Pons (tissue), 1 donor: ENCODE measurements at places on chromosomes 11 and 22.

GRCh38 chr11:112769584-112769983 is 191.6 kb upstream of the NCAM1 start:
- DNase-seq, result no peak

DNA sequence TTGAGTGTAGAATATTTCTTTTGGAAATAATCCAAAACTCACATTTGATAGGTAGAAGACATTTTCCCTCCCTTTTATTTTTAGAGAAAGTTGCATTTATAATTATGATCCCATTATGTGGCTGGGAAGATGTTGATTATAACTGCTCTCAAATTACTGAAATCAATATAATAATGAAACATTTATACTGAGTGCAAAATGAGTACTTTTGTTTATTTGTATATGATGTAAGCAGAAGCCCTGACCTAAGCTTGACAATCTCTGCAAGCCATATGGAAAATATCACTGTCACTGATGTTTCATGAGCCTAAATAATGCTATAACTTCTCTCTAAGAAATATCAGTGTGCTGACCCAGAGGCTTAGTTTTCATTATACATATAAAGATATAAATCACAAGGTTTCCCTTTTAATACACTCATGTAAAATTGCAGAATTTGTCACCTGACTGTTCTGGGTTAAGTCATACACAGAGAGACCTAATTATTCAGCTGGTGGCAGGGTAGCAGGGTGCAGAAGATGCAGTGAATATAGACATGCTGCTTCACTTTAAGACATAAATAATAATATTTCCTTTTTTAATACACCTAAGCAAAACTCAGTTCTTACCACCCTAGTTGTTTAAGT is 99.2 kb downstream of the BBOX1 start:
- DNase-seq, result no peak

DNA sequence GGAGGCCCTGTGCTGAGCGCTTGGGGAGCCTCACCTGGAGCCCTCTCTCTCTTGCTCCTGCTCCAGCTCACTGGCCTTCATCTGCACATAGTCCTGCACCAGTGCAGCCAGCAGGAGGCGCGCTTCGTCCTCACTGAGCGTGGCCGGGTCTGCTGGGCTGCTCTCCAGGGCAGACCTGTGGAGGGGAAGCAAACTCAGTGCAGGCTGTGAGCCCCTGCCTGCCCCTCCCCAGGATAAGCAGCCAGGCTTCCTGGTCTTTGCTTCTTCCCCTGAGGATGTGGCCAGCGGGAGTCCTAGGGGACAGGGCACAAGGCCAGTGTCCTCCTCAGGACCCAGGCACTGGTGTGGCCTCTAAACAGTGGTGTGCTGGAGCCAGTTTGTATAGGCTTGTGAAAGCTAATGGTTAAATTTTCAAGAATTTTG is 2.2 kb downstream of the CALCA start:
- DNase-seq, result no peak

GRCh38 chr11:58525037-58525614 is 17.2 kb upstream of the OR5B21 start:
- DNase-seq, result peak; percentile 79

DNA sequence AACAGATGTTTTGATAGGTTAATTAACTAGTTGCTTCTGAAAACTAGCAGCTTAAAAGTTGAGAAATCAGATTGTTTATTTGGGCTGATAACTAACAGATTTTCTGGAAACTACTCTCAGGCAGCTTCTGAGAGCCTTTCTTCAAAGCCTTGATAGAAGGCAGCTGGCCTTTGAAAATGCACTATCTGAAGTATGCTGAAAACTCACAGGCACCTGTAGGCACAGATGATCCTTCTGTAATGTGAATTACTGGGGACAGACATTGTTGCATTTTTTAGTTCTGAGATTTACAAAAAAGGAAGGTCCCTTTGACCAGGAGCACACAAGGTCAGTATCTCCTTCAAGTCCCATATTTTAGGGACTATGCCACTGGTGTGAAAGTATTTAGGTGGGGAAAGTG is 460.8 kb upstream of the CNTN5 start:
- no peak for DNase-seq

DNA sequence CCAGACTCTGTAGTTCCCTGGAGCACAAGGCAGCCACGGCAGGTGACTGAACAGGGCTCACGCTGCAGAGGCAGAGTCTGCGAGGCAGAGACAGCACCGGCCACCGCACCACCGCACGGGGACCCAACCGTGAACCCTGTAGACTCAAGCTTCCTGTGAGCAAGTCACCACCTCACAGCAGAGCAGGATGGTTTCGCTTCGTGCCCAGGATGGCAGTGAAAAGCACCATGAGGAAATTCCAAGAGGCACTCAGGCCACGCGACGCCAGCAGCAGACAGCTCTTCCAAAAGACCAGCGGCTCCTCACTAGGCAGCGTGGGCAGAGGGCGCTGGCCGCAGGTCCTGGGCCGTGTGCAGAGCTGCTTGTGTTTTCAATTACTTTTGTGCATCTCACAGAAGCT is 24.5 kb downstream of the BRD1 start:
- DNase-seq, result no peak

- no peak for DNase-seq
Observed at GRCh38 chr11:72225411-72225951, 914 bp downstream of the INPPL1 start.

- DNase-seq, result peak; percentile 74
Observed at GRCh38 chr22:26273011-26273675, 103.9 kb downstream of the SEZ6L start.

DNA sequence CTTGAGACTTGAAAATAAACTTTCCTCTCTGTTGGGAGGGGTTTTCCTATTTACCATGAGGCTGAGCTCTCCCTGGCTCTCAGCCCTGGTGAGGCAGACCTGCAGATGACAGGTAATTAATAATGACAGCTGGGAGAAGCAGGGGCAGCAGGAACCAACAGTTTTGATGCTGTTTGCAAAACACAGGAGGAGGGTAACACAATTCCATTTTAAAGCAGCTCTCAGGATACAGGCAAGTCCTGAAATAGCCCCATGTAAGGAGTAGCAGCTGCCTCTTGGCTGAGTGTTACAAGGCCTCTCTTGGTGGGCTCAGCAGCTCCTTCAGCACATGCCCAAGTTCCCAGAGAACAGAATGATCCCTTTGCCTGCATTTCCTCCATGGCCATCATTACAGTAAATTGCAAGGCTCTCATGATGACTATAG is 13.3 kb downstream of the PARVA start:
- DNase-seq, result no peak

- DNase-seq, result peak; percentile 62
Observed at GRCh38 chr11:72441752-72442207, 7.4 kb upstream of the CLPB start.

- DNase-seq, result no peak
Observed at GRCh38 chr11:43547430-43547831, 133.1 kb upstream of the HSD17B12 start.

- peak; percentile 50 for DNase-seq
Observed at GRCh38 chr11:107928767-107929507, 689 bp downstream of the RAB39A start.

DNA sequence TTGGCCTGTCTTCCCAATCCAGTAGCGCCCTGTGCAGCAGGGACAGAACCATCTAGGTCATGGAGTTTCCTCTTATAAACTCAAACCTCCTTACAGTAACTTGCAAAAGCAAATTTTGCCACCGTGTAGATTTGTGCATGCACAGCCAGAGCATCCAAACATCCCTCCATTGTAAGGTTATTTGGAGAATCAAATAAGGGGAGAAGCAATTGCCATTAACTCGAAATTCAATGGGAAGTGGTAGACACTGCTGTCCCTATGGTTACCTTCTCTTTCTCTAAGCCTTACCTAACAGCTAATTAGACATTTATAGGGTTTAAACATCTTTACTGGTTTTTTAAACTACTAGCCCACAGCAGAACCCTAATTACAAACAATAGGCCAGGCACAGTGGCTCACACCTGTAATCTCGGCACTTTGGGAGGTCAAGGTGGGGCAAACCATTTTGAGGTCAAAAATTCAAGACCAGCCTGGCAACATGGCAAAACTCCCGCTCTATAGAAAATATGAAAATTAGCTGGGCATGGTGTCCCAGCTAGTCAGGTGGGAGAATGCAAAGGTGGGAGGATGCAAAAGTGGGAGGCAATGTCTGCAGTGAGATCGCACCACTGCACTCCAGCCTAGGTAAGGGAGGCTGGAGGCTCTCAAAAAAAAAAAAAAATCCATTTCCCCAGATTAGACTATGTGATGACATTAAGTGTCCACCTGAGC is 6.6 kb downstream of the HSPA8 start:
- DNase-seq, result no peak

DNA sequence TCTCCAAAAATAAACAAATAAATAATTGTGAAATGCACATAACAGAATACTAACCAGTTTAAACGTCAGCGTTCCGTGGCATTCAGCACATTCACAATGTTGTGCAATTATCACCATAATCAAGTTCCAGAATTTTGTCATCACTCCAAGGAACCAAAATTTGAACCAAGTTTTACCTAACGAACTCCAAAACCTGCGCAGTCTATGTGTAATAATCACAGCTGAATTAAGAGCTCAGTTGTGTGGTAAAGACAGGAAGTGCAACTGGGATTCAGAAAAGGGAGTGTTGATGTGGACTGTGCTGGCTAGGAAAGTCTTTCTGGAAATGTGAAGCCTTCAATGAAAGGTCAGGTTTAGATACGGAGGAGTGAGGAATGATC is 5.4 kb upstream of the MCAM start:
- no peak for DNase-seq

- DNase-seq, result no peak
Observed at GRCh38 chr22:38907767-38908166, 35.8 kb upstream of the CBX6 start.

GRCh38 chr11:82732734-82733443 is 775 bp downstream of the FAM181B start:
- DNase-seq, result no peak

GRCh38 chr22:19174106-19175025 is 4.2 kb downstream of the SLC25A1 start:
- DNase-seq, result no peak

DNA sequence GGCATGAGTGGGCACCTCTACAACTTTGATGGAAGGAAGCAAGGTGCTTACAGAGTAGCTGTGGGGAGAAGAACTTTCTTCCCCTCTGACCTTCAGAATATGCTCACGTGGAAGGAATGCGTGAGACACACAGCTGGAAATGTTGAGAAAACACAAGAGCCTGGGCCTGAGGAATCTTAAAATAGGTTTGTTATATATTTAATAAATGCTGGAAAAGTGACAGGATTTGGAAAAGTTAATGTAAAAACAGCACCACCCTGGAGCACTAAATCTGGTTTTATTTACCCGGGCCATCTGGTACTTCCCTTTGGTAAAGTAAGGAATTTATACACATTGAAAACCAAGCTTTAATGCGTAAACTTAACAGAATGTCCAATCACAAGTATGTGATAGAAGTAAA is 14.0 kb upstream of the AMPD3 start:
- no peak for DNase-seq

GRCh38 chr11:70688142-70688541 is 289.8 kb downstream of the CTTN start:
- no peak for DNase-seq

DNA sequence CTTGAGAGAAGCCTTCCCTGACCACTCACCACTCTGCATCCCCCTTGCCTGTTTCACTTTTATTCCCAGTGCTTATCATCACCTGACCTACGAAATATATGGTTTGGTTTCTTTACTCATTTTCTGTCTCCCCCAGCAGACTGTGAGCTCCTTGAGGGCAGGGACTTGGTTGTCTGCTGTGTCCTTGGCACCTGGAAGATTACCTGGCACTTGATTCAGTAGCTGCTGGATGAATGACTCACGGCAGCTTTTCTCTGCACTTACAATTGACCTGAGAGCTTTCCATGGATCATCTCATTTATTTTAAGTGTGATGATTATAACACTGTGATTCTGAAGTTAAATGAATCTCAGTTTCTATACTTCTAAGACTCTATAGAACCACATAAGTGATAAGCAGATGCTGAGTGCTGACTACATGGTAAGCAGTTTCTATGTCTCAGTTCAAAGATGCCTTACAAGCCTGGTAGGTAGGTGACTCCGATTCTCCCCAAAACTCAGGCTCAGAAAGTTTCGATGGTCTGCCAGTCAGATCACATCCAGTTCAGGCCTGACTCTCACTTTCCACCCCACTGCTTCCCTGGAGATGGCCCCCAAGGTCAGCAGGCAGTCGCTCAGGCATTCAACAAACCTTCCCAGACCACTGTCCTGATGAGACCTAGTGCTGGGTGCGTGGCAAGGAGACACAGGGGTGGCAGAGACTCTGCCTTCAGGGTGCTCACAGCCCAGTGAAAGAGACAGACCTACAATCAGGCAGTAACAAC is 11.6 kb downstream of the IL2RB start:
- no peak for DNase-seq

DNA sequence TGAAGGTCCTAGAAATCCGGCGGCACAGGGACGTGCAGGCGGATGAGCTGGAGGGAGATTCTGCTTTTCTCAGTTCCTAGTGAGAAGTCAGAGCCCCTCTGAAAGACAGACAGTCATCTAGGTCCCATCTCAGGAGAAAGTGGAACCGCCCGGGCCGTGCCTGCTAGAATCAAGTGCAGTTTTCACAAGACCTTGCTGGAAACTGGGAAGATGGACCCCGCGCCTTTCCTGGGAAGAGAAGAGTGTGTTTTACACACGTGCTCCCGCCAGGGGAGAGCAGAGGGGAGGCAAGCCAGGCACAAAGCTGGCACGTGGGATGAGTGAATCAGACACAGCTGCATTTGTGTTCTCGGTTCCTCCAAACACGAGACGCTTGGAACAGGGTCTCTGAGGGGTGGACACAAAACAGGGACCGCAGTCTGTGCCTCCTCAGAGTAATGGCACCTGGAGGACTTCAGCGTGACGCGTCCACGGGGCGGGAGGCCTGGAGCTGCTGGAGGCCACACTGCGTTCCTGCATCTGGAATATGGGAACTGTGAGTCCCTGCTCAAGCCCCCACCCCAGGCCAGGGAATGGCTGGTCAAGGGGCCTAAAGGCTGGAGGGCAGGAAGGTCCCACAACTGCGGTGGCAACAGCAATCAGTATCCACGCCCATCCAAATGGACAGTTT is 218.3 kb downstream of the BRD1 start:
- no peak for DNase-seq

DNA sequence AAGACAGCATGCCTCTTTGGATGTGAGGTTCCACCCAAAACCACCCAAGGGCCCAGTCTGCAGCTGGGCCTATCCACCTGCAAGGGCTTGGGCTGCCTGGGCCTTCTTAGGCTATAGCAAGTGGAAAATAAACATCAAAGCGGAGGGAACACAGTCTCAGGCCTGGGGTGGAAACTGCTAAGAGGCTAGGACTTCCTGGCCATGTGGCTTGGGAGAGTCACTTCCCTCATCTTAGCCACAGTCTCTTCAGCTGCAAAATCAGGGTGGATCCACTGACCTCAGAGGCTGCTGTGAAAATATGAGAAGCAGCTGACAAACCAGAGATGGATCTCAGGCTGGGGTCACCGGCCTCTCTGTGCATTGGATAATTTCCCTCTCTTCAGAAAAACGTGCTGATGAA is 30.6 kb upstream of the TFIP11 start:
- peak; percentile 37 for DNase-seq

DNA sequence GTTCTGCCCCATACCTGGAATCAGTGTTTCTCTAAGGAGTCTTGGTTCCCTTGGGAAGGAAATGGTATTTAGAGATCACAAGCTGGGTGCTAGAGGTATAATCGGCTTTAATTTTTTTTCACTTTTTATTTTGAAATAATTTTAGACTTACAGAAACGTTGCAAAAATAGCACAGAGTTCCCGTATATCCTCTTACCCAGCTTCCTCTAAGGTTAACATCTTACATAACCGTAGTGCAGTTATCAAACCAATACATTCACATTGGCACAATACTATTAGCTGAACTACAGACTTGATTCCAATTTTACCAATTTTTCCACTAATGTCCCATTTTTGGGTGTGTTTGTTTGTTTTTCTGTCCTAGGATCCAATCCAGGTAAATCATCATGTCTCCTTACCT is 63.8 kb downstream of the RBX1 start:
- DNase-seq, result peak; percentile 3

- no peak for DNase-seq
Observed at GRCh38 chr11:28476049-28476448, 367.9 kb downstream of the METTL15 start.
